ENCODE measurements at places on chromosomes 3 and 15. TPM values are rescaled to one million over a fixed set of nuclear protein-coding genes. Genes with fewer than 3 reads are reported as not detected.

ITIH1 gene
- total RNA-seq: not detected

GRAMD2A gene
- total RNA-seq: not detected

C2CD4A gene
- not detected for total RNA-seq

LRRC34 gene
- not detected for total RNA-seq

HYKK gene
- total RNA-seq: 4.1 TPM

RNF111 gene
- 16.6 TPM for total RNA-seq

GOLGA6B gene
- not detected for total RNA-seq

IGSF11 gene
- total RNA-seq: 0.18 TPM

GUCA1C gene
- not detected for total RNA-seq

DNA sequence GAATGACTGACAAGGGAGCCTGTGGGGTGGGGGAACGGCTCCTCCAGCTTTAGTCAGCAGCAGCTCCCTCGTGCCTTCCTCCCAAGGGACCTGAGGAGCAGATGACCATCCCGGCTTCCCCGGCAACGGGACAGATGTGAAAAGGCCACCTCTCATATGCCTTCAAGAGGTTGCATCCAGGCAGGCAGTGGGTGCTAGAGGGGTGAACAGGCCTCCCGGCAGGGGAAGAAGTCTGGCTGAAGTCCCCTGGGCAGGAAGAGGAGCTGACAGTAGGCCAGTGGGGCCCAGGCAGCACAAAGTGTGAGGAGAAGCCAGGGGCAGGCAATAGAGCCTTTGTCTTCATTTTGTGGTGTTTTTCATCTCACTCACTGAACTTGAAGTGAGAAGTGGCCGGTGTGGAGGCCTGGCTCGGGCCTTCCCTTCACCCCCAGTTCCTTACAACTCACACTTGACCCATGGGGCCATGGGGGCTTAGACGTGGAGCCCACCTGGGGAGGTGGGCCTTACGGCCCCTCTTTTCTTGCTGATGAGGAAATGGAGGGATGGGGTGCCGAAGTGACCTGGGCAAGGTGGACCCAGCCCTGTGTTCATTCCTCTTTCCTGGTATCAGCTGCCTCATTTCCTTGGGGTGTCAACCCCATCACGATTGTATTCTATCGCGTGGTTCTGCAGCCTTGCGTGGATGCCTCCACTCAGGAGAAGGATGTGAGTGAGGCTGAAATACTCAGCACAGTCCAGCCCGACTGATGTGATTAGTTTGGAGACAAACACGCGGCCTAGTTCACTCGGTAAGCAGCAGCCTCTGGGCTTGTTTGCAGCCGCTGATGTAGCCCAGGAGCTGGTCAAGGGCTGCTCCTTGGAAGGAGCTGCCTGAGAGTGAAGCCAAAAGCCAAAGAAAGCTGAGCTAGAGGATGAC, 115.5 kb upstream of the ALDH1A3 start:
- no peaks in the 10 kb centered on the region for H3K36me3 ChIP-seq
- H3K4me3 ChIP-seq: no peak overlapping the region
- no peak overlapping the region for H3K27ac ChIP-seq
- H3K27me3 ChIP-seq: no peaks in the 10 kb centered on the region

GRCh38 chr3:49166752-49167556, 823 bp upstream of the CCDC71 start:
- peak overlapping the region; percentile 60 for H3K4me3 ChIP-seq
- no peak for DNase-seq
- peaks cover 33% of the 10 kb centered on the region for H3K36me3 ChIP-seq

DNA sequence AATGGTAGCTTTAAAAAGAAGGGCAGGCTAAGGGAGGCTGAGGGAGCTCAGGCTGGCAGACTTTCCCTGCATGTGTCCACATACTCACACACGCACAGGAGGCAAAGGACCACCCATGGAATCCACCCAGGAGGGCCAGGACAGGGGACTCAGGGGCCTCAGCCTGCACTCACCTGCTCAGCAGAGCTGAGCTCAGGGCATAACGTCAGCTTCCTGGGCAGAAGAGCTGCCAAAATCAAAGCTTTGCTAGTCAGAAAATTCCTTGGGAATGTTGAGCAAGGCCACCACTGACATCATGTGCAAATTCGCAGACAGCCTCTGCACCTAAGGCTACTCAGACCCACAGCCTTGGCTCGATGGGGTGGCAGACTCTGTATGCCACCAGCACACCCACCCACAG, 16.4 kb upstream of the ALAS1 start:
- no peaks in the 10 kb centered on the region for H3K36me3 ChIP-seq
- H3K27ac ChIP-seq: no peak overlapping the region
- H3K4me1 ChIP-seq: peaks cover 20% of the 10 kb centered on the region
- no peak for DNase-seq
- H3K4me3 ChIP-seq: no peak overlapping the region
- no peaks in the 10 kb centered on the region for H3K27me3 ChIP-seq

DNA sequence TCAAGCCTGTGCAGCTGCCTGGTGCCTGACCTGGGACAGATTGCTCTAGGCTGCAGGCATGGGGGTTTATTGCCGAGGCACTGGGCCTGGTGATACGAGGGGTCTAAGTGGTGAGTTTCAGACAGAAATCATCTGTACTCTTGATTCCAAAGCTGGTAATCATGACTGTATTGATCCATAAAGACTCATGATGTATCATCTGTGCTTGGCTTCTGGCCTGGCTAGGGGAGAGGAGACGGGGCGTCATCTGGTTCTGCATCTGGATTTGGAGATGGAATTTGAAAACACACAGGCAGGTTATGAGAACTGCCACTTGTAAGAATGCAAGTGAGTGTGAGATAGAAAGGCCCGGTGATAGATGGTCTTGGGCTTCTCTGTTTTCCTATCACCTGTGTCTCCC, 337.4 kb upstream of the C2CD4B start:
- H3K4me1 ChIP-seq: peaks cover 52% of the 10 kb centered on the region
- no peak for DNase-seq
- H3K36me3 ChIP-seq: no peaks in the 10 kb centered on the region
- no peak overlapping the region for H3K4me3 ChIP-seq
